Smooth muscle cell of the brain vasculature (primary cell): ENCODE measurements at places on chromosomes 7 and 10.

DNA sequence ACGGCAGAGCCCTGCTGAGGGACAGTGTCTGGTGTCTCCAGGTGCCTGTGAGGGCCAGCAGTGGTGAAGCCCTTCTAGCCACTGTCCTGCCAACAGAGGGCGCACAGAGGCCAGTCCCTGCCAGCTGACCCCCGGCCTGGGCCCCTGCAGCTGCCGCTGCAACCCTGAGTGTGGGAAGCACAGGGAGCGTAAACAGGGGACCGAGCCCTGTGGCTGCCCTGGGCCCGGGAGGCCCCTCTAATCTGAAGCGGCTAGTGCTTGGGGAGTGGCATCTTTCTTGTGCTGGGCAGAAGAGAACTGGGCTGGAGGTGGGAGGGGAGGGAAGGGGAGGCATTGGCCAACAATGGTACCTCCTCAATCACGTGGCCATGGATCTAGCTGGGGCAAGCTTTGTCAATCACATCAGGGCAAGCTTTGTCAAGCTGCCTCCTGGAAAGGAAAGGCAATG, 34.6 kb downstream of the TRIM8 start:
- peak; percentile 63 for DNase-seq

- no peak for DNase-seq
Measured at GRCh38 chr7:8278183-8278582, 16.2 kb upstream of the ICA1 start.

GRCh38 chr7:157009778-157010587, 480 bp downstream of the MNX1 start:
- DNase-seq = no peak

DNA sequence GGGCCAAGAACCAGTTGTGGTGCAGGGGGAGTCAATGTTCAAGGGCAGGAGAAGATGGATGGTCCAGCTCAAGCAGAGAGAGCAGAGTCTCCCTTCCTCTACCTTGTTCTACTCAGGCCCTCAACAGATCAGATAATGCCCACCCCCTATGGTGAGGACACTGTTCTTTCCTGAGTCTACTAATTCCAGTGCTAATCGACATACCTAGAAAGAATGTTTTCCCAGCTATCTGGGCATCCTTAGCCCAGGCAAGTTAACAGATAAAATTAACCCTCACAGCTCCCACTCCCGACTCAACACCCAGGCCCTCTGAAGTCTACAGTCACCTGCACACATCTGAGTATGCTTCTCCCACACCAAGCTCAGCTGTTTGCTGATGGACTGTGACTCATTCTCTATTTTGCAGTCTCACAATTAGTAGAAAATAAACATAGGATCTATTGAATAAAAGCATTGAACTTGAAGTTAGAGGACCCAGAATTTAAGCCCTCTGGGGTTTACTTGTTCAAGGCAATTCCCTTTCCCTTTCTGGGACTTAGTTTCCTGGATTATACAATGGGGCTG, 17.1 kb downstream of the COL13A1 start:
- DNase-seq = no peak

- no peak for DNase-seq
Measured at GRCh38 chr7:27665531-27665930, 2.8 kb upstream of the HIBADH start.
